SW480 (cell line): ENCODE measurements at places on chromosomes 6 and 20.

GRCh38 chr6:4636881-4637224, 139.4 kb upstream of the CDYL start:
- DNase-seq = no peak

GRCh38 chr6:120994573-120994967, 339.7 kb downstream of the TBC1D32 start:
- no peak for DNase-seq

DNA sequence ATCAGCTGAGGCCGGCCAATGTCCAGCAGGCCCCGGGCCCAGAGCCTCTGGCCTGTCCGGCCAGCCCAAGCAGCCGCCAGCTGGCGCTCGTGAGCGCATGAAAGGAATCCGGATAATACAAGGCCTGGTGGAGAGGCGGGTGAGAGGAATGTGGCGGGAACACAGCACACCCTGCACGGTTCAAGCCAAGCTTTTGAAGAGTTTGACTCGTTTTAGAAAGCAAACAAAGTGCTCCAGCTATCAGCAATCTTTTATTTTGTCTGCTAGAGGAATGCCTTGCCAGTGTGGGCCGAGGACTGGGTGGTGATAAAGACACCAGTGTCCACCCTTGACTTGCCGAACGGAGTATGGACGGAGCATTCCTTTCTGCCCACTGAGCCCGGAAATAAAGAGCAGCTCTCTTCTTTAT, 9.3 kb upstream of the NEDD9 start:
- no peak for DNase-seq

DNA sequence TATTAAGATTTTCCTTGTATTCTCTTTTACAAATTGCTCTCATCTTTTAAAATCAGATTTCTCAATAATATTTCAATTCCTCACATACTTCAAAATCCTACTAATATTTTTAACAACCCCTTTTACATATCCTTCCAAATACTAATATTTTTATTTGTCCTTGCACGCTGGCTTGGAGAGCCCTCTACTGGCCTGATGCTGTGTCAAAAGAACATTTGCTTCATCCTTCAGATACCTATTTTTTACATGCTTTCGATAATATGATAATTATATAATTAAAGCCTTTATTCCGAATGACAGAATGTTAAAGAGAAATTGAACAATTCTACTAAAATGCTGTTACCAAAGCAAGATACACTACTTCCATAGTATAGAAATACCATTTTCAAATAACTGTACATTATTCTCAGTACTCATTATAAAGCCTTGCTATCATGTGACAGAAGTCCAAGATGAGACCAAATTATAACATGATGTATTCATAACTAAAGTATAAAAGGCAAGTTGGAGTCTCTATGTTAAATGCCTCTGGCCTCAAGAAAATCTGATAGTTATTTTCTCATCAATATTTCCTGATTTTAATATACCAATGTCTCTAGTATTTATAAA, 39.0 kb upstream of the PLN start:
- peak; percentile 13 for DNase-seq

GRCh38 chr6:36120018-36120417, 10.3 kb upstream of the MAPK13 start:
- no peak for DNase-seq
